Stromal cell of bone marrow (primary cell): ENCODE measurements at places on chromosomes 1 and 21.

GRCh38 chr1:247487057-247487456 is 29.2 kb upstream of the OR2B11 start:
- peak; percentile 28 for DNase-seq

DNA sequence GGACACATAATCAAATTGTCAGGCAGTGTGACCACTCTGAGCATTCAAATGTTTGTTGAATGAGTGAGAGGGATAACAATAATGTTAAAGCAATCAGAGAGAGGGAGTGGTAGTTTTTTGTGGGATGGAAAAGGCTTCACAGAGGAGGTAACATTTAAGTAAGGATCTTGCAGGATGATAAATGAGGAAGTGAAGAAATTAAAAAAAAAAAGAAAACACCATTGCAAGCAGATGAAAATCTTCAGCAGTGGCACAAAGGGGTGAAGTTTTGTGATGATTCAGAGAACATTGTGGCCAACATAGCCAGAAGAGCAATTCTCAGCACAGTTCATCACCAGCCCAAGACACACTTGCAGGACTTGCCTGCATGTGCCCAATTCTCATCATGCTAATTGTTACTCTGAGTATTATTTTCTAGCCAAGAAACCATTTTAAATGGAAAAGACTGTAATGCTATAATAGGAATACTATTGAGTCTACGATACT is 35.0 kb downstream of the OVGP1 start:
- DNase-seq: no peak

GRCh38 chr1:192696082-192696481 is 60.1 kb downstream of the RGS13 start:
- DNase-seq: no peak

DNA sequence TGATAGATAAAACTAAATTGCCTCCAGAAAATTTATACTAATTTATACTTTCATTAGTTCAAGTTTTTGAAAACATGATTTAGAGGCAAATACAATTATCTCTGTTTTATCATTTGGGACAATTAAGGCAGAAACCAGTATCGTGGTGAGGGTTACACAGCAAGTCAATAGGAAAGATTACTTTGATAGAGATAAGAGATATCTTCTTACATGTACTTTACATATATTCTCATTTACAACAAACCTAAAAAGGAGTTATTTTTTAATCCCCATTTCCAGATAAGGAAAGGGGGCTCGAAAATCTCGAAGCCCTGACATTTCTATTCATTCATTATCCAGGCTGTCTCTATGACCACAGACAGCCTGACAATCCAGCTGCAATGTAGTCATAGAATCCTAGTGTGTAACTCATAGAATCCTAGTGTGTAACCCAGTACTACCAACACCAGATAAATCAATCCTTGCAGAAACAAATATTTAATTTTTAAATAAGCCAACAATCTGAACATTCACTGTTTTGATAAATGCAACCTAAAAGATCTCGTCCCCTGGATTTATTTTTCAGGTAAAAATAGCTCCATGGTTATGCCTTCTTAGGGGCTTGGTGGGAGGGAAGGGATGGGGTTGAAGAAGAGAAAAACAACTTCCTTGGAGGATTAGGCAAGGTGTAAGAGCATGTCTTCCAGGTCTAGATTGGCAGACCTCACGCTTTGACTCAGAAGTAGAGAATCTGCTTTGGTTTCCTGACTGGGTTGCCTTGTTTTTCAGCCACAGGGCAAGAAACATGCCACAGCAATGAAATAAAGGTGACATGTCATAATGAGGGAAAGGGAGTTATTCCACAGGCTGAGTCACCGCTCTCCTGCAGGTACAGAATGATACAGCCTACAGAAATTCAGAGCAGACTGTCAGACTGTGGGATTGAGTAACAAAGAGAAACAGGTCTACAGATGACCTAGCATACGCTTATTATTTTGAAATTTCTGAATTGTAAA is 45.6 kb downstream of the IRF2BP2 start:
- no peak for DNase-seq

GRCh38 chr1:89540406-89540970 is 15.9 kb downstream of the LRRC8B start:
- DNase-seq: no peak

DNA sequence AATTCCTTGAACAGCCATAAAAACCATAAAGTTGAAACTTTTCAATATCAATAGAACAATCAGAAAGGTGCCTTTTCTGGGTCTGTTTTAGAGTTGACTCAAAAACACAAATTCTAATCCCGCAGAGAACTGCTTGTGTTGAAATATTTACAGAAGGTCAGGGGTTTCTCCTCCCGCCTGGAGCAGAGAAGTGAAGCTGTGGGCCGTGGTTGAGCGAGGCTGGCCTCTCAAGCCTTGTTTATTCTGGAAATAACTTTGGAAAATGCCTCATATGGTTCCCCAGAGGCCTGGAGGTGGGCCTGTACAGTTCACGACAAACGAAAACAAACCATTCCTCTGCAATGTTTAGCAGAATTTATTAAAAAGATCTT is 90.8 kb upstream of the ERRFI1 start:
- DNase-seq: peak; percentile 94
